T-helper 17 cell (primary cell): ENCODE measurements at places on chromosomes 6 and 20.

DNA sequence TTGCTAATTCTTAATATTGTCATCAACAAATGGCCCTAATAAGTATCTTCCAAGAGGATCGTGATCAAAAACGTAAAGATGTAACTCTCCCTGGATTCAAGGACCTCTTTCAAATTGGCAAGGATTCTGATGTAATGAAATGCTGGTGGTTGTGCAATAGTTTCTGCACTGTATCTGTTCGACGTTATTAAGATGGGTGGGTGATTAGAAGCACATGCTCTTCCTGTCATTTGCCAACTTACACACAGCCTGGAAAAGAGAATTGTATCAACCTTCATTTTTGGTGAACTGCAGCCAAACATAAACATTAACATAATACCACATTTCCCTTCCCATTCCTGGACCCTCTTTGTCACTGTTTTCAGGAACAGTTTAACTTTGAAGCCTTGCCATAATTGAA lies 9.8 kb downstream of the FOXQ1 start:
- DNase-seq, result no peak

- DNase-seq, result no peak
These were observed 8.8 kb upstream of the DEF6 start for GRCh38 chr6:35288834-35289233.

- DNase-seq, result no peak
These were observed 3.1 kb upstream of the CEBPB start for GRCh38 chr20:50187403-50188051.

DNA sequence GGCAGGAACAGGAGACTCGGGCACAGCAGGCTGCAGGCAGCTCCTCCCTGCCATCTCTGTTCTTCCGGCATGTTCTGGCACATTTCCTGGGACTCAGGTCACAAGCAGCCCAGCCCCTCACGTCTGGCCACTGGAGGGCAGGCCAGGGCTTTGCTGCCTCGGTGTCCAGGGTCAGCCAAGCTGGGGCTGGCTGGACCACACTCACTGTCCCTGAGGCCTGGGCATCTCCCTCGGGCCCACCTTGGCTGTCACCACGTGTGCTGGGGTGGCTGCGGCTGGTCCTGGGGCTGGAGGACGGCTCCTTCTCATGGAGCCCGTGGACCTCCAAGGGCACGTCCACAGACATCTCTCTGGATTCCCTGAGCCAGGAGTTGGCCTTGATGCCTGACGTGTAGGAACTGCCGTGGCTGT lies 18.5 kb downstream of the FRMD1 start:
- no peak for DNase-seq

GRCh38 chr20:63361519-63362435 lies 628 bp upstream of the CHRNA4 start:
- DNase-seq, result no peak

- DNase-seq, result no peak
These were observed 4.3 kb downstream of the AKAP7 start for GRCh38 chr6:131139599-131139998.

DNA sequence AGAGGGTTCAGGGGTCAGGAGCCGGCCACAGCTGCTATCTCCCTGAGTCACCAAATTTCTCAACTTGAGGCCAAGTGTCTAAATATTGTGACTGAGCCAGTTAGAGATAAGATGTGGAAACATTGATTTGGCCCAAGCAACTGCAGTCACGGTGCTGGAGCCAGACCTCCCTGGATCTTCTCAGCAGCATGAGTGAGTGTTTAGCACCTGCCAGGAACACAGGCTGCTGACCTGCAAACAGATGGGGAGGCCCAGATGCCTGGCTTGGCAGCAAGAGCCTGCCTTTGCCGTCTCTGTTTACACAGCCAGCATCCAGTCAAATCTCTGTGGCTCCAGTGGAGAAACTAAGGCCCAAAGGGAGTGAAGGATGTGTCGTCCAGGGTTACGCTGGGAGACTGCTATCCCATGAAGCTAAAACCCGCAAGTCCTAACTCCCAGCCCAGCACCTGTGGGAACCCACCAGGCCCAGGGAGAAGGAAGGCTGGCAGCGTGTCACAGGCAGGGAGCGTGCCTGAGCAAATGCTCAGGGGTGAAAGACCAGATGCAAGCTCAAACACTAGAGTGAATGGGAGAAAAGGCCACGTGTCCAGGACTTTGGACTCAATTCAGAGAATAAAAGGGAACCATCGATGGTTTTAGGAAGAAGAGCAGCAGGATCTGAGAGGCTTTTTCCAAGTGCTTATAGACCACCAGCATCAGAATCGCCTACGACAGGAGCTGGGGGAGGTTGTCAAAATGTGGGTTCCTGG lies 15.9 kb upstream of the PTGIS start:
- DNase-seq, result no peak

GRCh38 chr6:30077218-30077617 lies 1.6 kb upstream of the RNF39 start:
- DNase-seq, result no peak

GRCh38 chr6:2429460-2429859 lies 184.1 kb upstream of the GMDS start:
- DNase-seq, result no peak
